ENCODE measurements at places on chromosomes 6 and 20.

- no peak for DNase-seq
Observed at GRCh38 chr6:130482645-130483390, 117.0 kb downstream of the TMEM200A start.

- DNase-seq = no peak
Observed at GRCh38 chr20:63156221-63156671, 59.7 kb downstream of the YTHDF1 start.

GRCh38 chr20:17531665-17532025, 466 bp upstream of the BFSP1 start:
- no peak for DNase-seq

DNA sequence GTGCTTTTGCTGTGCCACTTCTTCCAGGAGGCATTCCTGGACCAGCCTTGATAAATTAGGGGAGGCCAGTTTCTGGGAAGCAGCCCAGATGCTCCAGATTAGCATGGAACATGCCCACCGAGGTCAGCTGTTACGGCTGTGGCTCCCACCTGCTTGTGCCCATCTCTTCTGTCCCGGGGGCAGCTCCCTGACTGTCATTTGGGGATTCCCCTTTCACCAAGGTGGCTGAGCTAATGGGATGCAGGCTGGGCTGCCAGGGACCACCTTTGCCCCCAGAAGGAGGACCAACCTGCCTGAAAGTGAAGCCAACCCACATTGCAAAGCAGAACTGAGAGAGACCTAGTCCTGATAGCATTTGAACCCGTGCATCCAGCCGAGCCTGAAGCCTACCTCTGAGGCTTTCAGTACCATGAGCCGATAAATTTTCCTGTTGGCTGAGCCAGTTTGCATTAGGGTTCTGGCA, 85.3 kb downstream of the PTPN1 start:
- no peak for DNase-seq

DNA sequence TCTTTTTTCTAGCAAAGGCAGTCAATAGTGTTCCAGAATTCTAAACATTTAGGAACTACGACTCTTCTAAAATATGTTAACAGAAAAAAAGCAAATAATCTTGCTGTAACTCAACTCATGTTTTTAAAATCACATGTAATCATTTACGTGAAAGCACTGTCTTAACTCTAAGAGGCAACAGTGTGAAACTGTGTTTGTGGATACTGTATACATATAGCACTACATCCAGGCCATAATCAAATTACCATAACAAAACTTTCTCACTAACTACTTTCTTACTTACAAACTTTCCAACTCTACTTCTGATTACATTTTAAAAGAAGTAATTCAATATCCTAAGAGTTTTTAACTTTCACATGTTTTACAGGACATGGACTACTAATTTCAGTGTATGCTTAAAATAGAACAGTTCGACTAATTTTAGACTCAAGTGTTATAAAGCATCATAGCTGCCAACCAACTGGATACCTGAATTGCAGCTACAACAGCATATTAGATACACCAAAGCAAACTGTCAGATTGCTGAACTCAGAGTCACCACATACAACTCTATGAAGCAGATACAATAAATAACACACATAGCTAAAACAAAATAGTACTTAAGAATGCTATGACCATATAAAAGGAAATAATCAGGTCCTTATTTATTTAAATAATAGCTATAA, 121.6 kb upstream of the BEND6 start:
- no peak for DNase-seq

DNA sequence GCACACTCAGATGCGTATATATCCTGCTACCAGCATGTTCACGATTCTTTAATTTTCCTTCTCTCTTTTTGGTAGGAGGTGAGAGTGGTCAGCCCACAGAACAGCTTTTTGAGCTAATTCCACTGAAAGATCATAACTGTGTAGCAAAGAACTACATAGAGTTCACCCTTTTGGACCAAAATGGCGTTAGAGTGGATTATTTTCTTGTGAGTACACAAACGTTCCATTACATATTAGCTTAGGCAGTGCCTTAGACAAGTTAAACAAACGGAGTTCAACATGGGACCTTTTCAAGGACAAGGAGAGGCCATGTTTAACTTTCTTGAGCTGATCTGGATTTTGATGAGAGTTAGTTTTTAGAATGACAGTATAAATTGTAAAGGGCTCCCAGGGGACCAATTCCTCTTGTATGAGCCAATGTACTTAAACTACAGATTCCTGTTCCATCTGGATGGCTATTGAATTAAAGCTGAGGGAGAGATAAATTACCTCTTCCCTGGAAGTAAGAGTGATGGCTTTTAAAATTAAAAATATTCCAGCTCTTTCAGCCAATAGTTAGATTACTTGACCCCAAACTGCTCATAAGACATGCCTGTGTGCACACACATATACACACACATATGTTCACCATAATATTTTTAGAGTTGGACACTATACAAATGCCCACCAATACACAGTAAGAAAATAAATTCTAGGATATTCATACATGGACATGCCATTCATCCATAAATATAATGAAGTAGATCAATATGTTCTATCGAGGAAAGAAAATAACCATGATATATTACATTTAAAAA, 25.6 kb upstream of the ARMH2 start:
- no peak for DNase-seq

All from activated T-helper 1 cell treated with Interleukin-2 at 50 U/mL for 16 hours (primary cell).